ENCODE measurements at places on chromosomes 5 and 9. TPM values are rescaled to one million over a fixed set of nuclear protein-coding genes. Genes with fewer than 3 reads are reported as not detected.

Gene SLC6A19
- not detected for total RNA-seq

Gene TMEM252
- not detected for total RNA-seq

Gene WNK2
- total RNA-seq: 2.2 TPM

Gene ARL15
- 10.4 TPM for total RNA-seq

Gene ALDH1A1
- total RNA-seq: not detected
